ENCODE measurements at places on chromosomes 5 and 9.

DNA sequence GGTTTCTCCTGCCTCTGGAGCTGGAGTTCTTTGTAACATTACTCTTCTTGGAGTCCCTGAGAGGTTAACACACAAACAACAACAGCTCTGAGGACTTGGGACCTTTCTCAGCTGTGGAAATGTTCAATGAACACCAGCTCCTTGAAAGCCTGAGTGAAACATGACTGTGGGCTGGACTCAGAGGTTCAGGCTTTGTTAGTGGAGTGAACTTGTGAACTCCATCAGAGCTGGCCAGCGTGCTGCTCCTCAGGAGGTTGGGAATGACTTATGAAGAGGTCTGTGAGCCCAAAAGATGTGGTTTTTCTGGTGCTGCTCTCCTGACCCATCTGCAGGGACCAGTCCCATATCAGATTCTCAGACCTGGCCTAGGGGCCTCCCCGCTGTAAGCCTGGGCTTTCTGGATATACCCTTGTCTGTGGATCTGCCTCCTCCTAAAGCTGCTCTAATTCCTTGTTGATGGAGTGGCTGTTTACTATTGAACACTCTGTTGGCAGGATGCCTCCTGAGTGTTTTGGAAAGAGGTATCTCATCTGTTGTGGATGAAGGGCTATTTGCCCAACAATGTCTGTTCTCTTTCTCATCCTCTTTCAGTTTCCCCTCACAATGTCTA, 170.0 kb upstream of the GDNF start:
- DNase-seq: no peak

DNA sequence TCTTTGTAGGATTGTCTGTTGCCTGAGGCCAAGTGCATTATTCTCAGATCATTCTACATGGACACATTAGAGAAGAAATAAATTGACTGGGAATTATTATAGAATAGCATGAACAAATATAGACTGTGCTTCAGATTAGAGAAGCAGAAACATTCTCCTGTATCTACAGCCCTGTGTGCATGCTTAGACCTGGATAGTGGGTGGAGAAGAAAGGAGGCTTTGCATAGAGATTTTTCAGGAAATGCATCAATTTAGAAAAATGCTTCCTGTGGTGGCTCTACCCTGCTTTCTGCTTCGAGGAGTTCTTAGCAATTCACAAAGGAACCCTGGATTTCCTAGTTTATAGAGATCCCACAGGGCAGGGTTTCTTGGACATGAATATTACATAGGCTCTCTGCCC, 66.7 kb downstream of the IRX1 start:
- DNase-seq: no peak

DNA sequence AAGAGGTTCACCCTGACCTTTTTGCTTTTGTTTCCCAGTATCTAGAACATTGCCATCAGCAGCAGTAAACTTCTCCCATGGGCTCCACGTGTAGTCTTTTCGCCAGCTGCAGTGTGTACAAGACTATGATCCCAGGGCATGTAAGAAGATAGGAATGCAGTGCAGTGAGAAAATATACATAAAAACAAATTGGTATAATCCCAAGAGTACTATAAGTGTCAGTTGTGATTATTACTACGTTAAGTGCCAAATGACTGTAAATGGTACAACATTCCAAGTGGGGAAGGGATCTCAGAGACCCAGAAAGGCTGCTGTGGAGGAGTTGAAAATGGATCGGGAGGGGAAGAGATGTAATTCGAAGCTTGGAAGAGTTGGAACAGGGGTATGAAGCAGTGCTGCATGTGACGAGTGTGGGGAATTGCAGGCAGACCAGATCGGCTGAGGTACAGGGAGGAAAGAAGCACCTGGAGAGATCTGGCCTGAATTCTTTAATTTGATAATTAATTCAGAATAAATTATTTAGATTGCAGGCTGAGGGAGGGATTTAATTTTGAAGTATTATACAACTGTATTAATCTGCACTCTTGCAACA, 95.1 kb downstream of the FBXL7 start:
- DNase-seq: no peak

DNA sequence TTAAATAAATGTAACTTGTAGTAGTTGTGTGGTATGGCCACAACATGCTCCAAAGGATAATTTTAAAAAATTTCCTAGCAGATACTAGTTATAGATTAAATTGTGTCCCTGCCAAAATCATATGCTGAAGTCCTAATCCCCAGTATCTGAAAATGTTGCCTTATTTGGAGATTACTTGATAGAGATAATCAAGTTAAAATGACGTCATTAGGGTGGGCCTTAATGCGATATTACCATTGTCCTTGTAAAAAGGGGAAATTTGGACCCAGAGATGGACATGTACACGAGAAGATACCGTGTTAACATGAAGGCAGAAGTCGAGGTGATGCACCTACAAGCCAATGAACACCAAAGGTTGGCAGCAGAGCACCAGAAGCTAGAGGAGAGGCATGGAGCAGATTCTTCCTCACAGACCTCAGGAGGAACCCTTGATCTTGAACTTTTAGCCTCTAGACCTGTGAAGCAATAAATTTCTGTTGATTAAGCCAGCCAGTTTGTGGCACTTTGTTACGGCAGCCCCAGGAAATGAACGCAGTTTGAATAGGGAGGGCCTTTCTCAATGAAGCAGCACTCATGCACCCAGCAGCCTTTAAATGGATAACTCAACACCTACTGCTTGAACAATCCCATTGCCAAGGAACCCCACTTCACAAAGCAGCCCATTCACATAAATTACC, 148.9 kb downstream of the ARHGAP26 start:
- no peak for DNase-seq

DNA sequence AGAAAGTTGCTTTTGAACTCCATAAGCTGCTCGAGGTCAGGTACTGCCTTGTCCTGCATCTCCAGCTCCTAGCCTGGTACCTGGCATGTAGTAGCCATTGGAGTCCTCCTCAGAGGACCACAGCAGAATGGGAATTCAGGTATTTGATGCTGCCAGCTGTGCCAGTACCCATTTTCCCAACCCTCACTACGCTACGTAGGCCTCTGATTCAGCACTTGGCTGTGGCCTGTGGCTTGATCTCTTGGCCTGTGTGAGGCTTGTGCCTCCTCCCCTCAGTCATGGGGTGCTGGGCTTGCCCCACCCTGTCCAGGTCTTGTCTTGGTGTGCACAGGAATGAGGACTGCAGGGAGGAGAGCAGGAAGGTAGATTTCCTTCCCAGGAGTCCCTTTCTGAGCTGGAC, 11.8 kb downstream of the OTULIN start:
- DNase-seq: no peak

GRCh38 chr9:18700714-18701113, 226.8 kb downstream of the ADAMTSL1 start:
- DNase-seq: no peak

GRCh38 chr9:28320616-28321015, 747.3 kb upstream of the C9orf72 start:
- no peak for DNase-seq

DNA sequence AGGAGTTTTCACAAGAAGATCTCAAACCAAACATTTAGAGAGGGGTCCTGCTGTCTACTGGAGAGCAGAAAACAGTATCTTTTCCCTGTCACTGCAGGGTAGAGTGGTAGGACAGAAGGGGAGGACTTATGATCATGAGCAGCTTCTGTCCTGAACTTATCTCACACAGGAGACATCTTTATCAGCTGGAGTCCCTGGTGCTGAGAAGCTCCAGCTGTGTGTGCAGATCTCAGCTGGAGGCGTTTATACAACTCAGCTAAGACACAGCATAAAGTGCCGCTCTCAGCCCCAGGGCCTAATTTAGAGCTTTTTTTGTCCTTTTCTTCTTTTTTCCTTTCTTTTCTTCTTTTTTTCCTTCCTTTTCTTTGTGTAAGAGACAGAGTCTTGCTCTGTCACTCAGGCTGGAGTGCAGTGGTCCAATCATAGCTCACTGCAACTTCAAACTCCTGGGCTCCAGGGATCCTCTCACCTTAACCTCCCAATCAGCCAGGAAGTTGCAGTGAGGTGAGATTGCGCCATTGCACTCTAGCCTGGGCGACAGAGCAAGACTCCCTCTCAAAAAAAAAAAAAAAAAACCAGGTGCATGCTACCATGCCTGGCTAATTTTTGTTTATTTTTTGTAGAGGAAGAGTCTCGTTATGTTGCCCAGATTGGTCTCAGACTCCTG, 31.9 kb downstream of the CCDC125 start:
- no peak for DNase-seq

- DNase-seq: no peak
Measured at GRCh38 chr9:93004561-93004960, 53.9 kb upstream of the SUSD3 start.

DNA sequence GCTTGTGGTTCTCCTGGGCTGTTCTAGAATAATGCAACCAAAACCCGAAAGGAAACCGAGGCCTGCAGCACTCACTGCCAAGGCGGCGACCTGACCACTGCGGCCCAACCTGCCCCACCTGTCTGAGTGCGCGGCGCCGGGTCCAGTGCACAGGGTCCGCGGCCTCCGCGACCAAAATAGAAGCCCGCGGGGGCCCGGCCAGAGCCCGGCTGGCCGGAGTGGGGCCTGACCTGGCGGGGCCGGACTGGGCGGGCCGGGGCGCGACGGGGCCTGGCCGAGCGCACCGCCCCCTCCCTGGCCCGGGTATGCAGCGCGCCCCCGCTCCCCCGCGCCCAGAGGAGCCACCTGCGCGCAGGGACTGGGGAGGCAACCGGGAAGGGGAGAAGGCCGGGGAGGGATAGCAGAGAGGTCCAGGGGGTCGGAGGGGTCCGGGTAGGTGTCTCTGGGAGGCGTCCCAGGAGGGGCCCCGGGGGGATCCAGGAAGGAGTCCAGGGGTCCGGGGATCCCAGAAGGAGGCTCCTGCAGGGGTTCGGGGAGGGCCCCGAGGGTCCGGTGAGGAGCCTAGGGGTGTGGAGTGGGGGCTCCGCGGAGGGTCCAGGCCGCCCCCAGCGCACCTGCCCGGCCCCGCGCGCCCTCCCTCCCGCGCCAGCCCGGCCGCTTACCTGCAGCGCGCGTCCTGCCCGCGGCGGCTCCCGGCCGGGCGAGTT, 503 bp downstream of the SEMA4D start:
- DNase-seq: no peak

- no peak for DNase-seq
Measured at GRCh38 chr5:105536675-105537074, 1974.1 kb upstream of the NUDT12 start.

DNA sequence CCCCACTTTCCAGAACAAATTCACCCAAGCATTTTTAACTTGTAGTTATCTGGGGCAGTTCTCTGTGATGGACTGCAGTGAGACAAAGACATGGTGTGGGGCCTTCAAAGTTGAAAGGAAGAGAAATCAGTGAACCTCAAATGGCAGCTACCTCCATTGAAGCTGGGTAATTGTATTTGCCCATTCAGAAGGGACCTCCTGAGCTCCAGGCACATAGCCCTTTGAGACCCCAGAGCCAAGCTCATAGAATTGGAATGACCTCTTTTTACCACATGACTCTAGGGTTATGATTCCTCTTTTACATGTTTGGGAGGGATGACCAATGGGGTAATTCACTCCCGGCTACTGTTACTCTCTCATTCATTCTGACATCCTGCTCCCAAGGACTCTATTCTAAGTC, 368.4 kb upstream of the ITGA1 start:
- no peak for DNase-seq

- DNase-seq: no peak
Measured at GRCh38 chr5:168790002-168790635, 211.0 kb upstream of the PANK3 start.

DNA sequence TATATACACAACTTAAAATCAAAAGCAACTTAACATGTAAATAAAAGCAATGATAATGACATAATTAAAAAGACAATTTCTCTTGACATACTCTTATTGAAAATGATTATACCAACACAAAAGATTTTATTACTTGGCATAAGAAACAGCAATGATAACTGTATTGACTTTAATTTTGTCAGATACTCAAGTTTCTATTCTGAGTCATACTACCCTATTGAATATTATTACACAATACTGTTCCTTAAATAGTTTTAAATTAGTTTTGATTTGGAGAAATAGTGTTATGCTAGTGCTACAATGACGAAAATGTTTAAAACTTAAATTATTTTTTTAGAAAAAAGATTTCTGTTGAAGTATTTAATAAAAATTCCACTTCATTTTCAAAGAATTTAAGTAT, 1319.3 kb upstream of the C9orf72 start:
- no peak for DNase-seq

GRCh38 chr5:41772056-41772455, 98.2 kb downstream of the OXCT1 start:
- no peak for DNase-seq

DNA sequence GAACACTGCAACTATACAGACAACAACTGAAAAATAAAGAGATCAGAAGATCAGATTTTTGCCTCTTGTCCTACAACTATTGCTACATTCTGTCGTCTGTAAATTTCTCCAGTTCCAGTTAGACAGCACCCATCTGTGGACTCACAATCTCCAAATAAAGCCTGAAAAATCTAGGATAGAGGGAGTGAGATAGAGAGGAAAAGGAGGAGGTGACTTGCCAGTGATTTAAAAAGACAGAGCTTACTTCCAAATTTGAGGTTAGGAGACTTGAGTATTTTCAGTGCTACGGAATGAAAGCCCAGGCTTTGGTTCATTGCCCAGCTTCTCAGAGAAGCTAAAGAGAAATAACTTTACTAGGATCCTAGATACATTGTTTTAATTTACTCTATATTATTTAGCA, 63.6 kb downstream of the PTCD2 start:
- no peak for DNase-seq

GRCh38 chr5:74493411-74493810, 147.1 kb downstream of the ENC1 start:
- DNase-seq: no peak

GRCh38 chr5:89083791-89084190, 200.8 kb upstream of the MEF2C start:
- no peak for DNase-seq

DNA sequence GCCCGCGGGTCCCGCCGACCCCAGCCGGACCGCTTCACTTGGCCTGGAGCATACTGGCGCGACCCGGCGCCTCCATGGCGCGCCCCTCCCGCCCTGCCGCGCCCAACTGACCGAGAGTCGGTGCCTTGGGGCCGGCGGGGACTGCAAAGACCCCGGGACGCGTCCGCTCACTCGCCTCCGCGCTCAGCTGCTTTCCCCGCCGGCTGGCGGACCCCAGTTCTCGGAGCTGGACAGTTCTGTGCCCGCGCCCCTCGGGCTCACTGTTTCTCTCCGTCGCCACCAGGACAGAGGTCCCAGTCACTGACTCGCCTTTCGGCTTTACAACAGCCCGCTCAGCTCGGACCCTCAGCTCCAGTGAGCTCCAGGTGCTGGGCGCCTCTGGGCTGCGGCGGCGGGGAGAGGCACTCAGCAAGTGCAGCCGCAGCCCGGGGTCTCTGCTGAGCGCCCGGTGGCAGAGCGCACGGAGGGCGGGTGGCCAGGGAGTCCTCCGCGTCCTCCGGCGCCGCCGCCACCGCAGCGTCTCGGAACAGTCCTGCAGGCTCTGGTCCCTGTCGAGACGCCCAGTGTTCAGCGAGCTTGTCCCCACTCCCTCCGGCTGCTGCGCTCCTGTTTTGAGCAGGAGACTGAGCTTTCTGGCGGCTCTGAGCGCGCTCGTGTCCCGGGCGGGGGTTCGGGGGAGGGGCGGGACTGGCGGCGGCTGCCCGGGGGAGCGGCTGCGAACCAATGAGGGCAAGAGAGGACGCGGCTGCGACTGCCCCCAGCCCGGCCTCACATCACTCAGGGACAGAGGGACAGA, at the start of gene SMIM32:
SMIM32 (minus strand) TSS at position 637 of the 796 bp plus-strand sequence. CDS start 638 bp downstream, outside the sequence.
- peak; percentile 53 for DNase-seq
